ENCODE measurements at places on chromosomes 3 and 15. TPM values are rescaled to one million over a fixed set of nuclear protein-coding genes. Genes with fewer than 3 reads are reported as not detected.

Gene TPRG1
- 7.4 TPM for total RNA-seq

Gene ROBO1
- 0.38 TPM for total RNA-seq

Gene MGLL
- 2.6 TPM for total RNA-seq

- no peak for DNase-seq
These were observed 162.4 kb downstream of the ADAMTSL3 start for GRCh38 chr15:83816124-83816883.

DNA sequence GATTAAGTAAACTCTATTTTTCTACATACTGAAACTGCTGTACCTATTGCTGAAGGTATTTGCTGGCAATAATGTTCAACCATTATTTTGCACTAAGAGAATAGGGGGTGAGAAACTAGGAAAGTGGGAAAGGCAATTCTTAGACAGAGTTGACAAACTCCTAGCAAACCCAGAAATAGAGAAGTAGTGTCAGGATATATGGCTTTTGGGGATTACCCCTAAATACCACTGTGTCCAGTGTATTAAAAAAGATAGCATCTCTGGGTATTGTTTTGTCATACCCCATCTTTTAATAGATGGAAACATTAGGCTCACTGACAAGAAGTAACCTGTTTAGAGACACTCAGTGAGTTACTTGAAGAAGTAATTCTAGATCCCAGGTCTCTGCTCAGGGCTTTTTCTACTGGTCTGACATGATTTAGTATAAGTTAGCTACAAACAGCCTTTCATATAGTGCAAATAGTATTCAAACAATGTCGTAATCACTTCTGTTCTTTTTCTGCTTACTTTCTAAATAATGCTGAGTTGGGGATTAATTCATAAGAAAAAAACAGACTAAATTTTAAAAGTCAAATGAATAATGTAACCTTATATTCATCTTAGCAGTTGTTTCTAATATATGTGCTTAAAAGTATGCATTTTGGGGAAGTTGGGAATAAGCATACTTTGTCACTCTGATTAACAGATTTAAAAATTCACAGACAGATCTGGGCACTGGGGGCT lies 107.2 kb downstream of the IL1RAP start:
- DNase-seq, result no peak

DNA sequence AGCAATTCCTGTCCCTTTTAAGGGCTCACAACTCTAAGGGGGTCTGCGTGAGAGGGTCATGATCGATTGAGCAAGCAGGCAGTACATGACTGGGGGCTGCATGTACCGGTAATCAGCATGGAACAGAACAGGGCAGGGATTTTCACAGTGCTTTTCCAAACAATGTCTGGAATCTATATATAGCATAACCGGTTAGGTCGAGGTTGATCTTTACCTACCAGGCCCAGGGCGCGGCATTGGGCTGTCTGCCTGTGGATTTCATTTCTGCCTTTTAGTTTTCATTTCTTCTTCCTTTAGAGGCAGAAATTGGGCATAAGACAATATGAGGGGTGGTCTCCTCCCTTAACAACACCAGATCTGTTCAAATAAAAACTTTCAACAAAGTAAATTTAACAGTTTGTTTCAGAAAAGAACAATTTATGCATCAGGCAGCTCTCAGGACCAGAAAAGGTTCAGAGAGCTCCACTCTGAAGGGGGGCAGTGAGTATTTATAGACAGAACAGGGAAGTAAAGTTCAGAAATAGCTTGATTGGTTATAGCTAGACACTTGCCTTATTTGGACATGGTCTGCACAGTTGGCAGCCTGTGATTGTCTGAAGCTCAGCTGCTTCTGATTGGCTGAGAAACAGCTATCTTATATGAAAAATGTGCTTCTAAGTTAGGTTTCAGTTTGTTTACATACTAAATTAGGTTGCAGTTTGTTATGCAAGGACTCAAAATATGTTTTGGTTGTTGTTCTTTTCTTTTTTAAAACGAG lies 17.2 kb upstream of the B4GALT4 start:
- DNase-seq, result no peak

GRCh38 chr3:119659606-119660291 lies 640 bp downstream of the POPDC2 start:
- DNase-seq, result no peak

GRCh38 chr3:20462226-20462625 lies 276.2 kb upstream of the SGO1 start:
- no peak for DNase-seq

DNA sequence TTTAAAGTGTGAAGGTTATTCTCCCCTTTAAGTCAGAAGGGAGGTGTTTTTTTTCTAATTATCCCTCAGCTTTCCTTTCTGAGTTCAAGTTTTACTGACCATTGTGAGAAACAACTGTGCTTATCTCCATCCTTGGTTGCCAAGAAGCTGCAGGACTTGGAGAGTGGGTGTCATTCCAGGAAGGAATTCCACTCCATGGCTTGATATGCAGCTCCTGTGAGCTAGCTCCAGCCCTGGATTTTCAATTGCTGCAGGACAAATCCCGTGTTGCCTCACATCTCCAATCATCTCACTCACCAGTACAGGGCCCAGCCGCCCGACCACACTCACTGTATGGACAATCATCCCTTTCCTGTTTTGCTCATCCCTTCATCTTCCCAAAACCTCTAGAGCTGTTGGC lies 122.5 kb downstream of the IGSF11 start:
- no peak for DNase-seq
